ENCODE measurements at places on chromosomes 6 and 20.

- DNase-seq = no peak
These were observed 13.2 kb upstream of the TBC1D32 start for GRCh38 chr6:121347484-121347883.

DNA sequence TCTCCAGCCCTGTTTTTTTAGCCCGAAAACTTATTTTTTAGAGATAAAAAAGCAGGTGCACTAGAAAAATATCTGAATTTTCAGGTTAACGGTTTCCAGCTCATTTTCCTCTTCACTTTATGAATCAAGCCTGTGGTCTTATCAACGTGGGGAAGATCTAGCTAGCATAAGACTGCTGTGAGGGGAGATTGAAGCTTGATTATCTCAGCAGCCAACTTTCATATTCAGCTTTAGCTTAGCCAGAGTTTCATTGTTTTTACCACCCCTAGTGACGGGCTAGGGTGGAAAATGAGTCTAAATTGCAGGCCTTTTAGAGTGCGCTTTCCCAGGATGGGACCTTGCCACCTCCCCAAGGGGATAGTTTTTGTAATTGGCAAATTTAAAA, 11.9 kb upstream of the RBM38 start:
- DNase-seq = no peak

DNA sequence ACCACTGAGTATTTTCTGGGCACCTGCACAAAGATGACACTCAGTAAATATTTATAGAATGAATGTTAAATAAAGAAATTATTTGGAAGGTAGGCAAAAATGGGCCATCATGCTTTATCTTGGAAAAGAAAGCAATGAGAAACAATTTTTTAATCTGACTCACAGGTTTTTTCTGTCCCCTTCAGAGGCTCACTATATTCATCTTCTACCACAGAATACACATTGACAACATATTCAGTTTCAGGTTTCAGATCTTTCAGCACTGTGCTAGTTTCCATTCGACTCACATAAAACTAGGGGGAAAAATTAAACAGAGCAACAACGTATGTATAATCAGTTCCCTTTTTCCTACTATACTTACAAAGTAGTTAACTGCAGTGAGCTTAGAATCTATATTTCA, 58.3 kb downstream of the COL12A1 start:
- DNase-seq = peak; percentile 76

DNA sequence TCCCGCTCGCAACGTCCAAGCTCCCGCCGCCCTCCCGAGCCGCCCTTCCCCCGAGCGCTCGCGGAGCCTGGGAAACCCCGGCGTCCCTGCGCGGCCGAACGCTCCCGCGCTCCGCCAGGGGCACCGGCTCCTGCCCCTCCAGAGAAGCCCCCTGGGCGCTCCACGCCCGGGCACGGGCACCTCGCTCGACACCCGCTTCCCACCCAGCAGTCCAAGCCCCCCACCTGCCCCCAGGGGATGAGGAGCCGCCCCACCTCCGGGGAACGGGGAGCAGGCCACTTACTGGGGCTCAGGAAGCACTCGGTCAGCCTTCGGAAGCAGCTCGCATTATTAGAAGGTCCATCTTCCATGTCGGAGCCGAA, 1.4 kb downstream of the PDE10A start:
- DNase-seq = no peak

GRCh38 chr20:36311141-36311853, 5.2 kb downstream of the DLGAP4 start:
- DNase-seq = peak; percentile 11

GRCh38 chr20:61974357-61974665, 91.4 kb downstream of the TAF4 start:
- no peak for DNase-seq

GRCh38 chr20:49915118-49915379, 280 bp downstream of the SPATA2 start:
- no peak for DNase-seq

DNA sequence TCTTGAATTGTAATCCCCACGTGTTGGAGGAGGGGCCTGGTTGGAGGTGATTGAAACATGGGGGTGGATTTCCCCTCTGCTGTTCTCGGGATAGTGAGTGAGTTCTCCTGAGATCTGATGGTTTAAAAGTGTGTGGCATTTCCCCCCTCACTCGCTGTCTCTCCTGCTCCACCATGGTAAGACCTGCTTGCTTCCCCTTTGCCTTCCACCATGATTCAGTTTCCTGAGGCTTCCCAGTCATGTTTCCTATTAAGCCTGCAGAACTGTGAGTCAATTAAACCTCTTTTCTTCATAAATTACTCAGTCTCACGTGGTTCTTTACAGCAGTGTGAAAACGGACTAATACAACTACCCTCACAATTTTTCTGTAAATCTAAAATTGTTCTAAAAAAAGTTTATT, 26.8 kb upstream of the FAM184A start:
- DNase-seq = no peak

DNA sequence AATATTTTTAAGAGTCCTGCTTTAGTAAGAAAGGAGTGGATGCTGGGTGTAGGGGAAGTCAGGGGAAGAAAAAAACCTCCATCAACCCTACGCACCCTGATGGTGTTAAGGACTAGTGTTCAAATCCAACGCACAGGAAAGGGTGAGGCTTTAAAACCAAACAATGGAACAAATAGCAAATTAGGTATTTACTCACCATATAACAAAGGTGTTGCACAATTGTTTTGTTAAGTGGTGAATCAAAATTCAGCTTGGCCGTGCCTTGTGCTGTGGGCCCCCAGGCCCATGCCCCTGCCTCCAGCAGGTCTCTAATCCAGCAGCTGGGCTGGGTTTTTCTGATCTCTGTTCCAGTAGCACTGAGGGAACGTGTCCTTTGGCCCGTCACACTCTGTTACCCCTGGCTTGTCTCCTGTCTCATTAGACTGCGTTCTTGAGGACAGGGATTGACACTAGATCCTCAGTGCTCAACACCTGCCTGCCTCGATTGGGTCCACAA, 11.8 kb downstream of the FAM83D start:
- DNase-seq = no peak

DNA sequence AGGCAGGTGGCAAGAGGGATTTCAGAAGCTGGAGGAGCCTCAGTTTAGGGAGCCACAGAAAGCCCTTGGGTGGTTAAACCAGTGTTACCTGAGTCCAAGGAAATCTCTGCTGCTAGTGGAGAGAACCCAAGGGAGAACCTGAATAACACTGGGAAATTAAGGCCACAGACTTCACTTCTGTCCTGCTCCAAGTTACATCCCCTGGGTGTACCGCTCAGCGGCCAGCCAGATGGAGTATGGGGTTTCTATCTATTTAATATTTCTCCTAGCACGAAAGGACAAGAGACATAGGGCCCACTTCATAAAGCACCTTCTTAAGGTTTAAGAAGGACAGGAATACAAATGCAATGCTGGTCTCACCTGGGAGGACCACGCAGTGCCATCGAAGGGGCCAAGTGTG, 5.8 kb upstream of the CNKSR3 start:
- no peak for DNase-seq

GRCh38 chr6:135576055-135576454, 78.5 kb upstream of the AHI1 start:
- DNase-seq = peak; percentile 93

- DNase-seq = no peak
These were observed 21.1 kb downstream of the MRPL14 start for GRCh38 chr6:44105993-44106740.

- no peak for DNase-seq
These were observed 115.4 kb downstream of the FAM120B start for GRCh38 chr6:170421921-170422320.

DNA sequence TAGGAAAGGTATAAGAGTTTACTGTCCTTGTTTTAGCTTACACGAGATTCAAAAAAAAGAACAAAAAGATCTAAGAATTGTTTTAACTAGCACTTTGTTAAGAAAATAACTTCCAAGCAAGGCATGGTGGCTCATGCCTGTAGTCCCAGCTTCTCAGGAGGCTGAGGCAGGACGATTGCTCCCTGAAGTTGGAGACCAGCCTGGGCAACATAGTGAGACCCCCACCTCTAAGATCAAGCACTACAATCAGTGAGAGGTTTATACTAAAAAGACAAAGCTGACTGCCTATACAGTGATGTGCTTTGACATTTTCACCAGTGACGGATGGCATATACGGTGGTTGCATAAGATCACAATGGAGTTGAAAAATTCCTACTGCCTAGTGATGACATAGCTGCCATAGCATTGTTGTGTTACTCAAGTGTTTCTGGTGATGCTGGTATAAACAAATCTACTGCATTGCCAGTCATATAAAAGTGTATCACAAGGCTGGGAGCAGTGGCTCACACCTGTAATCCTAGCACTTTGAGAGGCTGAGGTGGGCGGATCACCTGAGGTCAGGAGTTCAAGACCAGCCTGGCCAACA, 68.6 kb downstream of the B4GALT5 start:
- no peak for DNase-seq

DNA sequence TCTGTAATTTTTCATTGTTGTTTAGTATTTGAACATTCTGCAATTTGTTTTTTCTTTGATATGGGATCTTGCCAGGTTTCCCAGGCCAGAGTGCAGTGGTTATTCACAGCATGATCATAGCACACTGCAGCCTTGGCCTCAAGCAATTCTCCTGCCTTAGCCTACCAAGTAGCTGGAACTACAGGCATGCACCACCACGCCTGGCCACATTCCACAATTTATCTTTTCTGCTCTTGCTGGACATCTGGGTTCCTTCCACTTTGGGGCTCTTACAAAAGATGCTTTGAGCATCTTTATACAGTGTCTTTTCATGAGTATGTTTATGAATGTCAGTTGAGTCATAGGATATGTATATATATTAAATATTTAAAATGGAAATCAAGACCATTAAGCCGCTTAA, 42.0 kb downstream of the PGM3 start:
- no peak for DNase-seq

GRCh38 chr6:76914737-76915136, 548.6 kb downstream of the HTR1B start:
- DNase-seq = no peak

DNA sequence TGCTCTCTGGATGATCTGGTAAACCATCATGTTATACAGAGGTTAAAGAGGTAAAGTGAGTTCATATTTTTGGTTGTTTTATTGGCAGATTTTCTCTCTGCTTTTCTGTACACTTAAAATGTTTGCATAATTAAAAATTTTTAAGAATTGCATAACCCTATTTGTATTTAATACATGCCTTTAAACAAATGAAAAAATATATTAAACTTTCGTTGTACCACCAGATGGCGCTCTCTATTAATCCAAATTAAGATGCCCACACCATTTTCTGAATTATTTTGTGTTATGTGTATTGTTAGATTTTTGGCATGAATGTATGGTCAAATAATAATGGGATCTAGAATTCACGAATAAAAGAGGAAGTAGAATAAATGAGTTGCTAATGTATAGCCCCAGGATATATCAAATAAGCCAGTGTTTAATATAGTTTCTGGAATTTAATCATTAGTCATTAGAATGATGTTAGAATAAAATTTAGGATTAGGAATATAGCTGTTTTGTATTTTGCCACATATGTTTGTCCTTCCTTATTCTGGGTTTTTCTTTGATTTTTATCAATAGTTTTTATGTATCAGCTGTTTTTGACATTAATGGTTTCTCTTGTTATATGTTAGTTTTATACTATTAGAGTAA, 38.9 kb downstream of the SMAP1 start:
- DNase-seq = peak; percentile 62

- DNase-seq = peak; percentile 53
These were observed 4.2 kb downstream of the PSMF1 start for GRCh38 chr20:1122388-1123315.

- DNase-seq = no peak
These were observed 6.0 kb downstream of the MLN start for GRCh38 chr6:33797626-33798342.

- DNase-seq = no peak
These were observed 37.1 kb downstream of the PROKR2 start for GRCh38 chr20:5279661-5280060.

DNA sequence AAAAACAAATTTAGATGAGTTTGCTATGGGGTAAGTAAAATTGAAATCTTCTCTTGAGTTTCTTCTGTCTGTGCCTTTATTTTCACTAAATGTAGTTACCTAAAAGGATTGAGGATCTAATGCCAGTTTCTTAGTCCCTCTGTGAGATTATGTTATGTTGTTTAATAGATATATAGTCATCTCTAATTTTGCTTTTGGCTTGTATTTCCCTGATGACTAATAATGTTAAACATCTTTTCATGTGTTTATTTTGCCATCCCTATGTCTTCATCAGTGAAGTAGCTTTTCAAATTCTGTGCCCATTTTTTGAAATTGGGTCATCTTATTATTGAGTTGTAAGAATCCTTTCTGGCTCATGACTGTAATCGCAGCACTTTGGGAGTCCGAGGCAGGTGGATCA, 13.7 kb downstream of the QRSL1 start:
- DNase-seq = peak; percentile 22

DNA sequence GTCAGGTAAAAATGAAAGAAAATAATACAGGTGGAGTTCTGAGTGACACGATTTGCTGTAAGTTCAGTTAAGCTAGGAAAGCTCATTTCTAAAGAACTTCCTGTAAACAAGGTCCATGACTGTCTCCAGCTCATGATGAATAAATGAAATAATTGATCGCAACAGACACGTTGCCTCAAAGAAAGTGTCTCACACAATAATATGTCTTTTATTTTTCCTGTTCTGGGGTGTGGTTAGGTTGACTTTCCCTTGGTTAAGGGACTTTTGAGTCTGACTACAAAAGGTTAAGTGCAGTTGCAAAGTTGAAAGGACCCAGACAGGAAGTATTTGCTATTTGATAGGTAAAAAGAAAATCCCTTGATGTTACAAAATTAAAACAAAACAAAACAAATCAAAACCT, 304.2 kb upstream of the PRDM1 start:
- DNase-seq = no peak

- DNase-seq = no peak
These were observed 158.4 kb downstream of the ZDHHC14 start for GRCh38 chr6:157539421-157539822.

- no peak for DNase-seq
These were observed 15.1 kb downstream of the AAR2 start for GRCh38 chr20:36251426-36251825.

- no peak for DNase-seq
These were observed 302.0 kb downstream of the NRN1 start for GRCh38 chr6:5704708-5705107.

- DNase-seq = peak; percentile 18
These were observed 139.9 kb upstream of the SLC22A23 start for GRCh38 chr6:3596766-3597165.
